ENCODE measurements at places on chromosomes 11 and 22.

- no peak for DNase-seq
These were observed 12.8 kb downstream of the PNPLA5 start for GRCh38 chr22:43878831-43879550.

DNA sequence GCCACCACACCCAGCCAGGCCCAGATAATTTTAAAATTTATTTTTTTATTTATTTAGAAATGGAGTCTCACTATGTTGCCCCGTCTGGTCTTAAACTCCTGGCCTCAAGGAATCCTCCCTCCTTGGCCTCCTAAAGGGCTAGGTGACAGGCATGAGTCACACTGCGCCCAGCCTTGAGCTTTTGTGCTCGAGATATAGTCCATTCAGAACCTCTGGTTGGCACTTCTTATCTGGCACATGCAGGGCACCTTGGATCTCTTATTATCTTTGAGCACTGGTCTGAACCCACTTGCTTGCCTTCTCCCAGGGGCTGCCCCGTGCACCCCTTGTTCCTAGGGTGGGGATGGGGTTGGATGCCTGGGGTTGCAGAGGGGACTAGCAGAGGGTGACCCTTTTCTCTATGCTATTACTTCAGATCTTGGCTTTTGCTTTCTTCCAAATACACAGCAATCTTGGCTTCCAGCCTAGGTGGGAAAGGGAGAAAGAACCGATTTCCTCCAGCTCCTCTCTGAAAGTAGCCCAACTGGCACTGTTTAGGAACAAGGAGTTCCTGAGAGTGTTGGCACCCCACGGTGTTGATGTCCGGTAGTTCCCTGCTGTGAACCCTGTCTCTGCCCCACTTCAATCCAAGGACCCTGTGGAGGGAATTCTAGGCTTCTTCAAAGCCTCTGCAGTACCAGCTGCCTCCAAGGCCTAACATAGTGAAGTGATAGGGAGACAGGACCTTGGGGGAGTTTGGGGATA lies 1.3 kb upstream of the SLC3A2 start:
- DNase-seq: peak; percentile 53

- no peak for DNase-seq
These were observed 9.8 kb upstream of the EIF3F start for GRCh38 chr11:7977232-7977917.

DNA sequence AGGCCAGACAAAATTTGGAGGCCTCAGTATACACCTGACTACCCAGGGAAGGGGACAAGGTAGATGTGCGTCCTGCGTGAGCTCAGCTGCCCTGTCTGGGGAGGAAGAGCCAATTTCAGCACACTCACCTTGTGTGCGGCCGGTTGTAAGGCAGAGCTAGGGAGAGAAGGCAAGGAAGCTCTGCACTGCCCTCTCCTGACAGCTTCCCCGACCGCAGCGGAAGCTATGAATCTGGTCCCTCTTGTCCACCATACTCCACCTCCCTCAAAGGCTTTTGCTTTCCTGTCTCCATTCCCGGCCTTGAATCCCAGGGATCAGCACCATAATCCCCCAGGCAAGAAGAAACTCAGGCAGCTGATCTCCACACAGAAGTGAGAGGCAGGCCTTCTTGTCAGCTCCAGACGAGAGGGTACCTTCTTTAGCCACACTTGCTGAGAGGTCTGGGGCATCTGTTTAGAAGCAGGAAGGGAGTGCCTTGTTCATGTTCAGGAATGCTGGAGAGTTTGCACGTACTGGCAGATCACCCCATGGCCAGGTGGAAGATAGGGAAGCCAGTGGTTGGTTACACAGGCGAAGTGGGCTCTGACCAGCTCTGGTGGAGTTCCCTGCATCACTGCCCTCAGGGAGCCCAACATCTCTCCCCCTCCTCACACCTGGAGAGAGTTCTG lies 62.5 kb downstream of the FEZ1 start:
- peak; percentile 60 for DNase-seq

- DNase-seq: no peak
These were observed 134.3 kb downstream of the NECTIN1 start for GRCh38 chr11:119594639-119595249.

Measured in testis (tissue), 5 donors.